Fibroblast of lung (primary cell): ENCODE measurements at places on chromosomes 4 and X. TPM values are rescaled to one million over a fixed set of nuclear protein-coding genes. Genes with fewer than 3 reads are reported as not detected.

The UGT2B17 gene
- total RNA-seq: not detected in 2 replicates

The TNIP3 gene
- total RNA-seq: 0.26 and 0.50 TPM in 2 replicates

The FGFBP2 gene
- not detected in 2 replicates for total RNA-seq

The BCLAF3 gene
- total RNA-seq: 6.9 and 10.7 TPM in 2 replicates

The ZCCHC12 gene
- under 0.01 TPM in 1 of 2 replicates, not detected in the other for total RNA-seq

The PHKA1 gene
- total RNA-seq: 4.4 and 9.1 TPM in 2 replicates

The AVPR2 gene
- total RNA-seq: not detected in 2 replicates

The SCD5 gene
- total RNA-seq: 10.5 and 11.4 TPM in 2 replicates

The TMEM255A gene
- under 0.01 TPM in 2 replicates for total RNA-seq

The FRG1 gene
- total RNA-seq: 21.0 and 30.3 TPM in 2 replicates

The SMIM10L2A gene
- total RNA-seq: 0.51 and 0.66 TPM in 2 replicates

The SPOCK3 gene
- total RNA-seq: under 0.01 TPM in 1 of 2 replicates, not detected in the other

The ERVMER34-1 gene
- total RNA-seq: under 0.01 TPM in 2 replicates

The HERC5 gene
- total RNA-seq: 3.3 TPM in 2 replicates

The PAGE5 gene
- total RNA-seq: 0.66 TPM in 1 of 2 replicates, not detected in the other

The SPP1 gene
- total RNA-seq: 0.17 and 0.26 TPM in 2 replicates

The PYURF gene
- total RNA-seq: 98.1 and 102 TPM in 2 replicates

The PCYT1B gene
- total RNA-seq: 0.17 and 0.51 TPM in 2 replicates

The ZNF157 gene
- 0.17 and 0.26 TPM in 2 replicates for total RNA-seq

The PITX2 gene
- 0.26 and 0.33 TPM in 2 replicates for total RNA-seq

The CFAP47 gene
- total RNA-seq: not detected in 2 replicates

The SYNPO2 gene
- 12.6 and 40.1 TPM in 2 replicates for total RNA-seq

The ARSD gene
- total RNA-seq: 14.1 and 30.7 TPM in 2 replicates

The GLOD5 gene
- total RNA-seq: not detected in 2 replicates

The POLN gene
- 4.9 and 5.6 TPM in 2 replicates for total RNA-seq

The RAB39B gene
- total RNA-seq: 1.3 and 3.0 TPM in 2 replicates
